ENCODE measurements at places on chromosomes 3 and 15. TPM values are rescaled to one million over a fixed set of nuclear protein-coding genes. Genes with fewer than 3 reads are reported as not detected.

CPLX3 gene
- total RNA-seq, result 0.25 TPM

MYZAP gene
- total RNA-seq, result 0.14 TPM

PAQR5 gene
- not detected for total RNA-seq

ZCWPW2 gene
- total RNA-seq, result 0.18 TPM

TMC3 gene
- total RNA-seq, result not detected

UROC1 gene
- total RNA-seq, result not detected

KNG1 gene
- total RNA-seq, result not detected

ATP13A5 gene
- not detected for total RNA-seq

IL12A gene
- 4.3 TPM for total RNA-seq

CDCP1 gene
- total RNA-seq, result 21.8 TPM

ANKUB1 gene
- total RNA-seq, result not detected

SMAD6 gene
- total RNA-seq, result 0.43 TPM

ATP10A gene
- 60.2 TPM for total RNA-seq

SNX4 gene
- 35.8 TPM for total RNA-seq

AGBL1 gene
- total RNA-seq, result not detected

FAIM gene
- total RNA-seq, result 2.4 TPM

MAP6D1 gene
- total RNA-seq, result 1.4 TPM

CAMK1 gene
- 50.6 TPM for total RNA-seq

CCR9 gene
- total RNA-seq, result not detected

TMCO5A gene
- not detected for total RNA-seq

TEX55 gene
- total RNA-seq, result not detected

KIF23 gene
- total RNA-seq, result 59.9 TPM

SAMD7 gene
- not detected for total RNA-seq

USP3 gene
- total RNA-seq, result 58.0 TPM

CA12 gene
- total RNA-seq, result not detected

PRR20G gene
- not detected for total RNA-seq

GABRB3 gene
- total RNA-seq, result not detected

Measured in T-helper 2 cell treated with Interferon-gamma antibody and Interleukin-4, amounts not matched to agents 100 ng/mL and 5 ng/mL, for 36 hours (primary cell).